HT1080 (cell line): ENCODE measurements at places on chromosomes 7 and 10. TPM values are rescaled to one million over a fixed set of nuclear protein-coding genes. Genes with fewer than 3 reads are reported as not detected.

- DNase-seq, result no peak
Measured at GRCh38 chr7:1095621-1096155, 7.8 kb downstream of the GPER1 start.

DNA sequence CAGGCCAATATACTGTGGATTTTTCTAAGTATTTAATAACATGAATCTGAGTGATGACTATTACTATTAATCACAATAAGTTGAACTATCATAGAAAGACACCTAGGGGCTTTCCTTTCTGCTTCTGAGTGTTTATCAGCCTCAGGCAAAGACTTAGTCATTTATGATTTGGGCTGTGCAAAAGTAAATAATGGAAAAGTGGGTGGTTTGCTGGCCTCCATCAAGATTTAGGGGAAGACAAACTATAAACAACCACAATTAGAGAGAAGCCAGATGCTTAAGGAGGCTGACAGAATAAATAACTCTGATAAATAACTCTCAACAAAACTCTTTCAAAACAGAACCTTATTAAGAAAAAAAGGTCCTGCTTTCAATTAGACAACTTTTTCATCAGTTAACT, 64.7 kb downstream of the MACC1 start:
- DNase-seq, result no peak

GRCh38 chr10:131560706-131561355, 249.3 kb upstream of the TCERG1L start:
- DNase-seq, result no peak

SDK1 gene
- total RNA-seq, result 1.2 and 1.6 TPM in 2 replicates
